Naive thymus-derived CD8-positive, alpha-beta T cell (primary cell): ENCODE measurements at places on chromosomes 11 and 22. TPM values are rescaled to one million over a fixed set of nuclear protein-coding genes. Genes with fewer than 3 reads are reported as not detected.
A peak's percentile ranks its signal among the peaks of the same experiment; 100 is the strongest.

The PTPRCAP gene
- 212 TPM for total RNA-seq

The CHST1 gene
- total RNA-seq = not detected

The SEPTIN3 gene
- total RNA-seq = not detected

The MUC2 gene
- total RNA-seq = not detected

DNA sequence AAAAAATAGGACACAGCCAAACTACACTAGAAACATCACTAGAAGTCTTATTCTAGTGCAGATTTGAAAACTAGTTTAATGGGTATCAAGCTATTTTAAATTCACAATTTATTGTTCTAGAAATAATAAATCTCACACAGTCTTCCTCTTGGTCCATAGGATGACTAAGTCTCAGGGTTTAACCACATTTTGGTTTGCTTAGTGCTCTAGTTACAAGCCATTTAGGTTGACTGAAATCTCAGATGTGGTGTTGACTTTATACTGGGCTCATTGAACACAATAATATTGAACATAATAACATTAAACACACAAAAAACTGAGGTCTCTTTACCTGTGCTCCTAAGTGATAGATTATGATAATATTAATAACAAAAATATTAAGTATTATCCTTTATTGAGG lies 760.3 kb upstream of the CCDC179 start:
- H3K4me3 ChIP-seq = no peak overlapping the region
- H3K27ac ChIP-seq = no peak overlapping the region
- no peaks in the 10 kb centered on the region for H3K4me1 ChIP-seq
- H3K36me3 ChIP-seq = no peaks in the 10 kb centered on the region
- no peaks in the 10 kb centered on the region for H3K27me3 ChIP-seq

GRCh38 chr11:13917264-13917663 lies 45.3 kb upstream of the SPON1 start:
- no peak overlapping the region for H3K27ac ChIP-seq
- no peak overlapping the region for H3K4me3 ChIP-seq
- no peaks in the 10 kb centered on the region for H3K27me3 ChIP-seq
- H3K4me1 ChIP-seq = peaks cover 23% of the 10 kb centered on the region
- H3K36me3 ChIP-seq = no peaks in the 10 kb centered on the region

GRCh38 chr11:77789731-77790476 lies 30.6 kb downstream of the RSF1 start:
- H3K36me3 ChIP-seq = peaks cover 31% of the 10 kb centered on the region
- H3K4me1 ChIP-seq = peaks cover 46% of the 10 kb centered on the region
- H3K27ac ChIP-seq = peak overlapping the region; percentile 4

GRCh38 chr22:50016308-50016987 lies 3.9 kb upstream of the IL17REL start:
- no peaks in the 10 kb centered on the region for H3K36me3 ChIP-seq
- DNase-seq = no peak
- no peak overlapping the region for H3K4me3 ChIP-seq

DNA sequence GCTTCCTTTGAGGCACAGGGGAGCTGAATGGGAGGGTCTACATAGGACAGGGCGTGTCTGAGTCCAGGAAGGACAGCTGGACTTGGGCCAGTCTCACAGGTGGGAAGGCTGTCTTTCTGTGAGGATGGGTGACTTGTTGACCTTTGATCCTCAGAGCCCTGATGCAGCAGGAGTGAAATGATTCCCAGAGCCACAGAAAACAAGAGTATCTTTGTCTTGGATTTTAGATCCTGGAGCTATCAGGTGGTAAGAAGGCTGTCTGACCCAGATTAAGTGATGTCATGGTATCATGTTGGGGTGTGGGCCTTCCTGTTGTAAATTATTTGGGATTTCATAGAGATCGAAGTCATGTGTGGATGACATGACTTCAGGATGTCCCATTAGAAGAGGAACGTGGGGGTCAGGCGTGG lies 15.0 kb downstream of the PTPRJ start:
- no peak overlapping the region for H3K4me3 ChIP-seq
- H3K27me3 ChIP-seq = no peaks in the 10 kb centered on the region
- no peaks in the 10 kb centered on the region for H3K36me3 ChIP-seq
- DNase-seq = no peak
- H3K27ac ChIP-seq = no peak overlapping the region
